Stimulated activated CD4-positive, alpha-beta T cell treated with anti-CD3 and anti-CD28 coated beads, Interleukin-12 subunit alpha, Interleukin-12 subunit beta, amount 100 ng/mL, for 24 hours (primary cell): ENCODE measurements at places on chromosomes 12 and 14.

GRCh38 chr14:36508418-36509068 lies 11.5 kb downstream of the NKX2-1 start:
- DNase-seq = no peak

GRCh38 chr14:93960108-93960475 lies 16.3 kb downstream of the ASB2 start:
- no peak for DNase-seq

DNA sequence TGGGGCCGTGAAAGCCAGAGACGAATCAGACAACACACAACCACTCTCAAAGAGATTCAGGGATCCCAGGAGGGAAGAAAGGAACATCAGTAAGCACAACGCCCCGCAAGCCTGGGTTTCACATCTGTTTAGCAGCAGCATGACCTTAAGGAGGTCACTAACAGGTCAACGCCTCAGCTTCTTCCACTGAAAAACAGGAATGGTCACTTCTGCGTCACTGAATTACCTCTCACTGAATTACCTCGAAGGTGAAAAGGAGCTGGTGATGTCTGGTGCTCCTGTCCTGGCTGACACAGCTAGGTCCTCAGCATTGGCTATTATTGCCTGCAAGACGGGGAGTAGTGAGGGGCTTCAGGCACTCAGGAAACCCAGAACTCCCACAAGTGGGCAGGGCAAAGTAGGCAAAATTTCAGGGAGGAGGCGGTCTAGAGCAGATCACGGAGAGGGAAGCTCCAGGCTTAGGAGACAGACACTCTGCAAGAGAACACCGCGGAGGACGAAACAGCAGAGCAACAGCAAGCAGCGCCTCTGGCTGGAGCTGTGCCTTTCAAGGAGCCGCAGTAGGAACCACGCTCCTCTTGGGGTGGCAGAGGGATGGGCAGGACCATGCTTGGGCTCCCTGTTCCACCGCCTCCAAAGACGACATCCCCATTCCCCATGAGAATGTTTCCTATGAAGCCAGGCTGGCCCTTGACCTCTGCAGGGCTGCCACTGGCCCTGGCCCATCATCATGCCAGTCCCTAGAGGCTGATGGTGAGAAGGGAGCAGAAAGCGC lies 108.4 kb downstream of the SINHCAF start:
- no peak for DNase-seq

GRCh38 chr12:34396861-34397590 lies 374.7 kb downstream of the ALG10 start:
- no peak for DNase-seq

- DNase-seq = peak; percentile 50
Measured at GRCh38 chr14:53539489-53540126, 386.5 kb upstream of the DDHD1 start.

- DNase-seq = peak; percentile 81
Measured at GRCh38 chr12:55073043-55074022, 52.9 kb upstream of the OR9K2 start.

DNA sequence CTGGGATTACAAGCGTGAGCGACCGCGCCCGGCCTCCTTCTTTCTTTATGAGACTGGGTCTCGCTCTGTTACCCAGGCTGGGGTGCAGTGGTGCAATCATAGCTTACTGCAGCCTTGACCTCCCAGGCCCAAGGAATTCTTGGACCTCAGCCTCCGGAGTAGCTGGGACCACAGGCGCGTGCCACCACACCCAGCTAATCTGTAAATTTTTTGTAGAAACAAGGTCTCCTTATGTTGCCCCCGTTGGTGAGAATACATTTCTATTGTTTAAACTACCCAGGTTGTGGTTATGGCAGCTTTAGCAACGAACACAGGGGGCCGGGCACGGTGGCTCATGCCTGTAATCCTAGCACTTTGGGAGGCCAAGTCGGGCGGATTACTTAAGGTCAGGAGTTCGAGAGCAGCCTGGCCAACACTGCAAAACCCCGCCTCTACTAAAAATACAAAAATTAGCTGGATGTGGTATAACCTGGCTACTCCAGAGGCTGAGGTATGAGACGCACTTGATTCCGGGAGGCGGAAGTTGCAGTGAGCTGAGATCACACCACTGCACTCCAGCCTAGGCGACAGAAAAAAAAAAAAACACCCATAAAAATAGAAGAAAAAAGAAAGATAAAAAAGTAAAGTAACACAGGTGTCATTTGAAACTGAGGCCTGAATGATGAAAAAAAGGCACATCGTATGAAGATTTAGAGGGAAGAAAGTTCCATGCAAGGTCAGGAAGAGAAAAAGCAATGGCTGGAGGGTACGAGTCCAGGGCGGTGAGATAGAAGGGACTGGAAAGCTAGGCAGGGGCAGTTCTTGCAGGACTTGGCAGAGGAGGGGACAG lies 977 bp upstream of the TMEM120B start:
- DNase-seq = no peak

DNA sequence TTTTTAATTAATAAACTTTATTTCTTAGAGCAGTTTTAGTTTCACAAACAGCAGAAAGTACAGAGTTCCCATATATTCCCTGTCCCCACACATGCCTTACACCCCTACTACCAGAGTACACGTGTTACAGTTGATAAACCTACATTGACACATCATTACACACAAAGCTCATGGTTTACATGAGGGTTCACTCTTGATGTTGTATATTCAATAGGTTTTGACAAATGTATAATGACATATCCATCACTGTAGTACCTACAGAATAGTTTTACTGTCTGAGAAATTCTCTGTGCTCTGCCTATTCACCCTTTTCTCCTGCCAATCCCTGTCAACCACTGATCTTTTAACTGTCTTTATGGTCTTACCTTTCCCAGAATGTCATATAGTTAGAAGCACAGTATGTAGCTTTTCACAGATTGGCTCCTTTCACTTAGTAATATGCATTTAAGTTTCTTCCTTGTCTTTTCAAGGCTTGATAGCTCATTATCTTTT lies 15.1 kb upstream of the CCDC91 start:
- DNase-seq = no peak

- DNase-seq = no peak
Measured at GRCh38 chr14:64423987-64424386, 35.8 kb downstream of the MTHFD1 start.

DNA sequence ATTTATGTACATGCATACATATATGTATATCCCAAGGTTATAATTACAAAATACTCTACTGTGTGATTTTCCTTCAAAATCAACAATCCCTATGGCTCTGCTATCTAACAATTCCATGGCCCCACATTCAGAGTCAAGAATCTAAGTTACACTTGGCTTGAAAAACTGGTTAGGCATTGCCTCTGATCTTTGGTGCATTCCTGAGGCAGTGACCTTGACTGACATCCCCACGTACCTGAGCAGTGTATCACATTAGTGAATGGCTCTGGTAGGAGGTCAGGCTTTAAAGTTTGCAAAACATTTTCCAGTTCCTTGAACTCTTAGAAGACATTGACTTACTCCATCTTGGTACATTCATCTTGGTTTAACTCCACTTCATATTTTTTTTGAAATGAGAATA lies 8.5 kb upstream of the STON2 start:
- no peak for DNase-seq

DNA sequence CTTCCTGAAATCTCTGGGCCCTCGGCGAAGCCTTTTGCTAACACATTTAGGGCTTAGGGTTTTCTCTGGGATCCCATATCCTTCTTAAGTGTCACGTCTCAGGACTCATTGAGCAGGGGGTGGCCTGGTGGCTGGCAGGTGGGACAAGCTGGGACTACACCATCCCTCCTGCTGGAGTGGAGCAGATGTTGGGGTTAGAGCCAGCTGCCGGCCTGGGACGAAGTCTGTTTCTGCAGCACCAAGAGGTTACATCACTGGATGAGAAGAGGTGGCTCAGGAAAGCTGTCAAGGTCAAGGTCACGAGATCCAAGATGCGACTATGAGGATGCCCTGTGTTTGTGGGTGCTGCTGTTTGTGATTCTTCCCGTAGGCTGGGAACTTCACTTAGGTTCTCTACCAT lies 16.3 kb downstream of the SMCO2 start:
- DNase-seq = no peak

- no peak for DNase-seq
Measured at GRCh38 chr12:68303850-68304249, 28.3 kb downstream of the MDM1 start.

- no peak for DNase-seq
Measured at GRCh38 chr12:49017891-49018260, 700 bp downstream of the PRKAG1 start.

GRCh38 chr14:99148861-99149610 lies 123.0 kb downstream of the BCL11B start:
- no peak for DNase-seq

GRCh38 chr12:120056739-120057138 lies 59.8 kb downstream of the RAB35 start:
- no peak for DNase-seq

DNA sequence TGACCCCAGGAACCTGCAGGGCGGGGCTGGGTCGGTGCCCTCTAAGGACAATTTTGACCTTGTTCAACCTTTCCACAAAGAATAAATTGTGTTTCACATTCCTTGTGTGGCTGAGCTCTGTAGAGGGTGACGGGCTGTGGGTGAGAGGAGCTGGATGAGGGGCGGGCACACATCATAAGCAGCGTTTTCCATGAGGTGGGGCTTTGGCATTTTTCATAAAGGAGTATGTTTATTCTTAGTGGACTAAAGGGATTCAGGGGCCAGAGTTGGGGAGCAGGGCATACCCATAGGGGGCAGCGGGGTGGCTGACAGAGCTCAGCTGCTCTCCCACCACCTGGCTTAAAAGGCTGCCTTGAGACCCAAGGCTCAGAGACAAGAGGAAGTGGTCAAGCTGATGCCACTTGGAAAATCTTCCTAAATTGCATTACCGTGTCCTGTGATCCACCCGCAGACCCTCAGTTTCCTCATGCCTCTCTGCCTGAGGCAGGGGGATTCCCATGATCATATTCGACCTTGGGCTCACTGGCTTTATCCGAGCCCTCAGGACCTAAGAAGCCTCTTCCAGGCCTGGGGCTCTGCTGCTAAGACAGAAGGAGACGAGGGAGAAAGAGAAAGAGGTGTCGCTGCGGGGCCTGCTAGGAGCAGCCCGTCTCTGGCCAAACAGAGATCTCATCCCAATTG lies 11.4 kb downstream of the MMP14 start:
- no peak for DNase-seq

- DNase-seq = no peak
Measured at GRCh38 chr12:3598896-3599860, 108.2 kb downstream of the PRMT8 start.

GRCh38 chr14:61466905-61467280 lies 145.5 kb downstream of the PRKCH start:
- DNase-seq = no peak

DNA sequence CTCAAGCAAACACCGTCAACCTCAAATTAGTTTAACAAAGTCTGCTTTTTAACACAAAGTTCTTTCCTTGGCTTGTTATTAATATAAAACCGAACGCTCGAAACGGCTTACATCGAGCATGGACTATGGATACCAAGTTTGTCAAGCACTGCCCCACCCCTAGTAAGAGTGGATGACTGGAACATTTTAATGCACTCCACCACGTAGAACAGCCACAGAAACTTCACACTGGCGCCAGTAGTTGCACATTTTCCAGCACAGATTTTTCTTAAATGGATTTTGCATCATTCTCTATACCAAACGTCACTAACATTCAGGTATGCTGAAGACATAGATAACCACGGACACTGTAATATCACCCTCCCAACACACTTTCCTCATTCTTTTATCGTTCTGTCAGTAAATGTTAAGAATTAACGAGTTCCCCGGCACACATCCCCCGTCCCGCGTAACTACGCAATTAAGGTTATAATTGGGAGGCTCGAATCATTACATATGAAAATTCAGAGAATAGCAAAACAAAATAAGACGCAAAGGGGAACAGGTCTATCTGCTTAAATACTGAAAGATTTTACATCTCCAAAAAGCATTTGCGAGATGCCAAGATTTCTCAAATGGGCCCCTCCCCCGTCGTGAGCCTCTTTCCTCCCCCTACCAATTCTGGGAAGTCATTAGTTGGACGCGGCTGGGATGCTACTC lies 990 bp downstream of the FERMT2 start:
- no peak for DNase-seq

DNA sequence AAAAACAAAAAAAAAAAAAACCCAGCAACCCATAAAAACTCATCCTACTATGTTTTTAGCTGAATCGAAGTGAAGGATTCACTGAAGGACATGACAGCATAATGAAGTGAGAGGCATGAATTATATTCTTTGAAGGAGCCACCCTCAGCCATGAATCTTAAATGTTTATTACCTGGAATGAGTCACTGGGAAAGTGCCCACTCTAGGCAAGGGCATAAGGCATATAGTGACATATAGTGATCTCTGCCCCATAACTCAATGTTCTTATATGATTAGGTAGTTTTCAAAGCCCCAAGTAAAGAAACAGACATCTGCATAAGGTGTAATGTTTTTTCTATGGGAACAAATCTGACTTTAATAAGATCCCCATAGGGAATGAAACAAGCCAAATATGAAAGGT lies 79.9 kb downstream of the MDGA2 start:
- no peak for DNase-seq

DNA sequence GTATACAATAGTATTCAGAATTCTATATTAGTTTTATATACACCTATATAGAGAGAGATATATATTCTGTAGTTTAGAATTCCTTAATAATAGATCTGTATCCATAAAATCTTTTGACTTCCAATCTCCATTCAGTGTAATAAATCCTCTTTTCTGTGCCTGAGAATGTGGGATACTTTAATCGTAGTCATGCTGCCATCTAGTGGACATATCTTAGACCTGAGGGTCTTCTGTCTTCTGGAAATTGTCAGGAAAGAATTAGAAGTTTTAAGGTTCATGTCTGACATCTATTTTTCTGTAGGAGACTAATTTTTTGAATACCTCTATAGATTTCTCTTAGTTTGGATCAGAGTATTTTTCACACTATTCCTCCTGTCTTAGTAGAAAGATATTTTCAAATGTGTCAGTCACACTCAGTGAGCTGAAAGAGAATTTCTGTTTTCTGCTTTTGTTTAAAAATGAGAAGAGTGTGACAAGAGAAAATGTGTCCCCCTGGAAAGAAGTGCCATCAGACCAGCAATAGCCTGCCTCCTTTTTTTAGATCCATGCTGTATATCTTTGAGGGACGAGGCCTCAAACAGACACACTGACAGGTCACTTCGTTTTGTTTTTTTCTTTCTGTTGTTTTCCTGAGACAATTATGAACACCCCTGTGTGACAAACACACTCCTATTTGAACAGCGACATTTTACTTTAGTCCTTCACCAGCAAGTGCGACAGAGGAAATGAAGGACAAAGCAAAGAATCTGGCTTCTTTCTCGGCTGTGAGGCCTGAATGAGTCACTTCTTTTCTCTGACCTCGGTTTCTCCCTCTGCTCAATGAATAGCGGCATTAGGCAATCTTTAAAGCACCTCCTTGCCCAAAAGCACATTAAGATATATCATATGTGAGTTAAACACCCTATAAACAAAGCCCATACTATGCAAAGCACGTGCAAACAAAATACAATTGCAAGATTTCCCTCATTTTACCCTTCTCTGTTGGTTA lies 96.3 kb downstream of the GALC start:
- DNase-seq = no peak

GRCh38 chr12:64457032-64457431 lies 5.1 kb downstream of the TBK1 start:
- no peak for DNase-seq
